NCI-H748 treated with DMSO at 0.1 percent for 48 hours (cell line): ENCODE measurements at places on chromosomes 7 and 10.

GRCh38 chr7:101302641-101303101 lies 18.9 kb downstream of the IFT22 start:
- DNase-seq = no peak

DNA sequence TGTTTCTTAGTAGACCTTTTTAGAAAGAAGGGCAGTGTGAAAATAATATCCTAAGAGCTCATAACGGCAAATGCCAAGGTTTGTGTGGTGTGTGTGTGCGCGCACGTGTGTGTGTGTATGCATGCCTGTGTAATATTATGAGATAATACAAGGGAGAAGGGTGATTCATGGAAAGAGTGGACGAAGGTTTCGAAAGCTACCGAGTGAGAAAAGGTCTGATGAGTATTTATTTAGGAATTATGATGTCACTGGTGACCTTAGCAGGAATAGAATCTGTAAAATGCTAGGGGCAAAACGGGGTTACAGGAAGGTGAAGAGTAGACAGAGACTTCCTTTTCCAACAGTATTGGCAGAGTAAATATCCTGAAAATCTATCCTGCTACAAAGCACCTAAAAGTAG lies 107.3 kb downstream of the AHR start:
- DNase-seq = no peak

DNA sequence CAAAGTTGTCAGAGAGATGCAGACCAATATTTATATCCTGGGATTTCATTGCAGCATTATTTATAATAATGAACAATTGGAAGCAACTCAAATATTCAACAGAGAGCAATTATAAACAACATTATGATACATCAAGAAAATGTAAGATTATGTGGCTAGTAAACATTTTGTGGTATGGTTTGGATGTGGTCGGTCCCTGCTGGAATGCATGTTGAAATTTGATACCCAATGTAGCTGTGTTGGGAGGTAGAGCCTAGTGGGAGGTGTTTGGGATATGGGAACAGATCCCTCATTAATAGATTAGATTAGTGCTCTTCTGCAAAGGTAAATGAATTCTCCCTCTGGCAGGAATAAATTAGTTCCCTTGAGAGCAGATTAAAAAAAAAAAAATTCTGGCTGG lies 350.9 kb downstream of the ANKRD30A start:
- no peak for DNase-seq

- DNase-seq = peak; percentile 6
Observed at GRCh38 chr10:108052981-108053380, 888.5 kb upstream of the SORCS1 start.

DNA sequence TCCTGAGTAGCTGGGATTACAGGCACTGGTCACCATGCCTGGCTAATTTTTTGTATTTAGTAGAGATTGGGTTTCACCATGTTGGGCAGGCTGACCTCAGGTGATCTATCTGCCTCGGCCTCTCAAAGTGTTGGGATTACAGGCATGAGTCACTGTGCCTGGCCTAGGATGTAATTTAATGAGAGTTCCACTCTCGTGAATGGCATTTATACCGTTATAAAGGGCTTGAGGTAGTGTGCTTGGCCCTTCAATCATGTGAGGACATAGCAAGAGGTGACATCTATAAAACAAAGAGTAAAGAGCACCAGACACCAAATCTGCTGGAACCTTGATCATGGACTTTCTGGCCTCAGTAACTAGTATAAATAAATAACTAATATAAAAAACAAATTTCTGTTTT lies 93.5 kb upstream of the PPP1R9A start:
- DNase-seq = no peak

DNA sequence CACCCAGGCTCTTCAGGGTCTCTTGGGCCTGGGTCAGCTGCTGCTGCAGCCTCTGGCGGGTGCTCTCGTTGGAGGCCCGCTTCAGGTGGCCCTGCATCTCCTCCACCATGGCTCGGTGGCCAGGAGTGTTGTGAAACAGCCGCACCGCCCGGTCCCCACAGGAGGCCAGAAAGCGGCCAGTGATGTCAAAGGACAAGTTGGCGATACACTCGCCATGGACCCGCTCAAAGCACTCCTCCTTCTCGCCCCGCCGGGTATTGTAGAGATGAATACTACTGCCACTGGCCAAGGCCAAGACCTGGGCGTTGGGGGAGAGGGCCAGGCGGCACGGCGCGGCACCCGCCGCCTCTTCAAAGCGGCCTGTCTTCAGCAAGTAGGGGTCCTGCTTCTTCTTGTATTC lies 7.9 kb downstream of the TBL2 start:
- no peak for DNase-seq

- no peak for DNase-seq
Observed at GRCh38 chr7:98930921-98931320, 52.6 kb downstream of the TRRAP start.

GRCh38 chr7:3861941-3862340 lies 560.9 kb downstream of the SDK1 start:
- no peak for DNase-seq

GRCh38 chr10:117754770-117755658 lies 212.5 kb downstream of the EMX2 start:
- DNase-seq = peak; percentile 45

DNA sequence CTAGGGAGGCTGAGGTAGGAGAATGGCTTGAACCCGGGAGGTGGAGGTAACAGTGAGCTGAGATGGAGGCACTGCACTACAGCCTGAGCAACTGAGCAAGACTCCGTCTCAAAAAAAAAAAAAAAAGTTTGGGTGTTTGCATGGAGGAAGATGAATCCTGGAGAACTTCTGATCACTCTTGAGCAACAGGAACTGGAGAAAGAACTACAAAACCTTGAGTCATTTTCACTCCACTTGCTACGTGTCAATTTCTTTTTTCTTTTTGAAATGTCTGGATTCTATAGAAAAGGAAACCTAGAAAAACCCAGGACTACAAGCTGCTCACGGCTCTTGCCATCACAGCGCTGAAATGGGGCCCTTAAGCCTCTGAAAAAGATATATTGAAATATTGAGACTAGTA lies 189.6 kb upstream of the NRP1 start:
- DNase-seq = no peak

DNA sequence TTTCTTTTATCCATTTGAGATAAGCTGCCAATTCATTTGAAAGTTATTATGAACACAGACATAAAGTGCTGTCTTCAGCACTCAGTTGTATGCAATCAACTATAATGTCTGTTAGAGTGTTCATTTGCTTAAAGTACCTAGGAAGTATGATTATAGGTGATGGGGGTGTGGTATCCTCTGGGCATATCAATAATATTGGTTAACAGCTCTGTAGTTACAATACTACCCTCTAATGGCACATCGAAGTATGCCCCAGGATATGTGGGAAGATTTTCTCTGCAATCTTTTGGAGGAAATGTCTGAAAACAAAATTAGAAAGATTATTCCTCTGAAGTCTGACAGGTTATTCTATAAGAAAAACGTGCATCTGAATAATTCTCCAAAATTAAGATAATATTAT lies 429.7 kb downstream of the ARL4A start:
- no peak for DNase-seq

DNA sequence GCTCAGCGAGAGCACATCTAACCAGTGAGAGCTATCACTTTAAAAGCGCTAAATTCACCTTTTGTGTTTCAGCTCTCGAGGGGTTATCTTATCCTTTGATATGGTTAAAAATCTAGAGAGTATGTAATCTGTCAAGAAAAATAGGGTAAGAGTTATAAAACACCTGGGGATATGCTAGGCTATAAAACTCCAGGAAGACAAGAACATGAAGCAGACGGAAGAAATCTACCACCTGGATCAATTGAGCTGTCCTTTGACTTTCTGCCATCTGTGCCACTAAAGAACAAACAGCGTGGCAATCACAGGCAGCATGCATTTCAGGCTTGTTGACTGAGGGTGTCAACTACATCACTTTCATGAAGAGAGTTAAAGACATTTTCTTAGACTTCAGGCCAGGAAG lies 83.1 kb downstream of the ZNF248 start:
- DNase-seq = no peak

DNA sequence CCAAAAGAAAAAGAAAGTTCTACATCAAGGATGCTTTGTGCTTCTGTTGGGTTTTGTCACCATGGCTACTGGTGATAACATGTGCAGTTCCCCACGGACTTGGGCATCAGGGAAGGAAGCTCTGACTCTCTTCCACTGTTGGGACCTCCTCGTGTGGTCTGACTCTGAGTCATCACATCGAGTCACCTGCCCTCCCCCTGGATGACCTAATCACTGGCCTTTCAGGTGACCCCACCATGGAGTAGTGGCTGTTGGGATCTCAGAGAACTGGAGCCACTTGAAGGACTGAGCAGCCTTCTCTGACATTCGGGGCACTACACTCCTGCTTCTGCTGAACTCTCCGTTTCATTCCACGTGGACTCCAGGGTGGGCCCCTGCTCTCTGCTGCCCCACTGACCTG lies 60.8 kb upstream of the DOCK1 start:
- DNase-seq = no peak

DNA sequence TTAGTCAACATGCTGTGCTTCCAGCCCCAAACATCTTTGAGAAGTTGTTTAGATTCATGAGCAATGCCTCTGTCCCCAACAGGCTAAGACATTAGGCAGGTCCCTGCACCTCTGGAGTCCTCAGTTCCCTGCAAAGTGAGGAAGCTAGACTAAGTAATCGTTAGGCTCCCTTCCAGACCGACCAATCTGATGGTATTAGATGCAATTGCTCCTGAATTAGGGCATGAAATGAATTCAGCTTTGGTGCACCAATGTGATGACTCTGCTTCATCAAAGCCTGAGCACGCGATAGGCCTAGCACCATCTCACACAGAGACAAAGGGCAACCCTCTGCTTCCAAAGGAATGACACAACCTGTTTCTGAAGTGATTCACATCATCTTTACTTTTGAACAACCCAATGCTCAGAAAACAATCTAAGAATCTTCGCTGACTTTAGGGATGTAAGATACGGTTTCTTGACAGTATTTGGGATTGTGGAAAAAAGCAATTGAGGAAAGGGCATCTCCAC lies 723 bp upstream of the TES start:
- no peak for DNase-seq

GRCh38 chr7:98418271-98418635 lies 17.4 kb upstream of the BAIAP2L1 start:
- DNase-seq = no peak

DNA sequence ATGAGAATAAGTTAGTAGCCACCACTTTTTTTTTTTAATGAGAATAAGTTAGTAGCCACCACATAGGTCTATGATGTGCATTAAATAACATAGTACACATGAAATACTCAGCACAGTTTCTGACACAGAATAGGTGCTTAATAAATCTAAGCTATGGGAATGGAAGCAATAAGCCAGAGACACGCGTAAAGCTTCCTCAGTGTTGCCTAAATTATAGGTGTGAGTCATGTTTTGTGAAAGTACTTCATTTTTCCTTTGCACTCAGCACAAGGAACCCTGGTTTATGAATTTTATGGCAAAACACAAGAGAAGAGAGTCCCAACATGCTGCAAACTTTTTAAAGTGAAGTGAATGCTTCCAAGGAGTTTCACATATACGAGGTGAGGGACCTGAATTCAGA lies 267.4 kb downstream of the RNLS start:
- DNase-seq = no peak

- no peak for DNase-seq
Observed at GRCh38 chr10:27911539-27911938, 87.3 kb downstream of the ODAD2 start.

GRCh38 chr7:45884136-45884535 lies 4.2 kb upstream of the IGFBP1 start:
- no peak for DNase-seq

- no peak for DNase-seq
Observed at GRCh38 chr7:25636168-25636567, 407.9 kb upstream of the NPVF start.

- DNase-seq = no peak
Observed at GRCh38 chr10:68153473-68154210, 44.4 kb downstream of the MYPN start.

DNA sequence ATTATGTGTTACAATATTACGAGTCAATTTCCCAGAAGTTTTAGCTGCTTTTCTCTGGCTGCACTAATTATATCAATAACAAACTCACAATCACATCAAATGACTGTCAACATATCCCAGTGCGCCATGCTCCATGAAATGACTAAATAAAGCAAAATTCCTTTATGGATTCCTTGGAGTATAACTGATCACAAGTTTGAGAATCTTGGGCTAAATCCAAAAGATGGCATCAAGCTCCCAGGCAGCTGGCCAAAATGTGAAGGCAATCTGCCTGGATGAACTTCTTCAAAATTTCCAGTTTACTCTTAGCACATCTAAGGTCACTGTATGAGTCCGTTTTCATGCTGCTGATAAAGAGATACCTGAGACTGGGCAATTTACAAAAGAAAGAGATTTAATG lies 210.8 kb downstream of the CCSER2 start:
- DNase-seq = no peak

DNA sequence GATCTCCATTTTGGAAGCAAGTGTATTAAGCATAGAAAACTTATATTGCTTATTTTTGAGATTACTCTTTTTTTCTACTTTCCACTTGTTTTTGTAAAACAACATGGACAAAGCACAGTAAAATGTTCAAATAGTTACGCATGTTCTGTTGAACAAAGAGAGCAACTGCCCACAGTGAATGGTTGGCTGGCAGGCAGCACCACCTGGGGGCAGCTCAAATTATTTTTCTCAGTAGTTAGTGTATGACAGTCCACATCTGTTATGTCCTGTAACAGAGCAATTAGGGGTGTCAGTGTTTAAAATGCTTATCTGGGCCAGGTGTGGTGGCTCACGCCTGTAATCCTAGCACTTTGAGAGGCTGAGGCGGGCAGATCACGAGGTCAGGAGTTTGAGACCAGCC lies 46.1 kb upstream of the CACUL1 start:
- no peak for DNase-seq

GRCh38 chr10:74083304-74083703 lies 67.3 kb downstream of the AP3M1 start:
- DNase-seq = no peak

DNA sequence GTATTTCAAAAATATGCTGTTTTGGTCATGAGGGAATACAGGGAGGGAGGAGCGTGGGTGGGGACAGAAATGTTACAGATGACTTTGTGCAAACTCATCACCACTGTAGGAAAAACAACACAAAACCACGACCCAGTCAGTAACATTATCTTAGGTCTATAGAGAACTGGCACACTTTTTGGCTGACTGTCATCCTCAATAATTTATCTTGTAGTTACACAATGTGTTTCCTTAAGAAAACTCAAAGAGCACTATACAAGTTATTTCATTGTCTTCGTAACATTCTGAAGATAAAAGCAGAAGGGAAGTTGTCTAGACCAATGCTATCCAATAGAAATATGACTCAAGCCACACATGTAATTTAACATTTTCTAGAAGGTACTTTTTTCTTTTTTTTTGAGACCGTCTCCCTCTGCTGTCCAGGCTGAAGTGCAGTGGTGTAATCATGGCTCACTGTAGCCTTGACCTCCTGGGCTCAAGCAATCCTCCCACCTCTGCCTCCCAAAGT lies 16.9 kb upstream of the CDK14 start:
- DNase-seq = no peak

DNA sequence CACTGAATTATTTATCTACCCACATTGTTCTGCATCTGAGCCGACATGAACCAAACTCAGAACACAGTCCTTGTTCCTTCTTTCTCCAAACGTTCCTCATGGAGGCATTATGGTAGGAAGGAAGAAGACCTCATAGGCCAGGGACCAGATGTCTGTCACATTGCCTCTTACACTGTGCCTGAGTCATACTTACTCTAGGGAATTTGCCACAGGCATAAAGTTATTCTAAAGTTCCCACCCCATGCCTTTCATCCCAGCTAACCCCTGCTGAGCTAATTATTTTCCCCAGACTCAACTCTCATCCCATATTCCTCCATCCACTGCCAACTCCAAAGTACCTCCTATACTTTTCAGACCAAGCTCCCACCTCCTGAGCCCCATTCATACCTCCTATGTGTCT lies 21.2 kb downstream of the MAT1A start:
- DNase-seq = no peak

- no peak for DNase-seq
Observed at GRCh38 chr10:104032144-104032775, 53.4 kb downstream of the COL17A1 start.
